ENCODE measurements at places on chromosomes 1 and 21.
A peak's percentile ranks its signal among the peaks of the same experiment; 100 is the strongest.

- DNase-seq, result peak; percentile 88
These were observed 15.2 kb upstream of the GPR153 start for GRCh38 chr1:6275826-6276782.

DNA sequence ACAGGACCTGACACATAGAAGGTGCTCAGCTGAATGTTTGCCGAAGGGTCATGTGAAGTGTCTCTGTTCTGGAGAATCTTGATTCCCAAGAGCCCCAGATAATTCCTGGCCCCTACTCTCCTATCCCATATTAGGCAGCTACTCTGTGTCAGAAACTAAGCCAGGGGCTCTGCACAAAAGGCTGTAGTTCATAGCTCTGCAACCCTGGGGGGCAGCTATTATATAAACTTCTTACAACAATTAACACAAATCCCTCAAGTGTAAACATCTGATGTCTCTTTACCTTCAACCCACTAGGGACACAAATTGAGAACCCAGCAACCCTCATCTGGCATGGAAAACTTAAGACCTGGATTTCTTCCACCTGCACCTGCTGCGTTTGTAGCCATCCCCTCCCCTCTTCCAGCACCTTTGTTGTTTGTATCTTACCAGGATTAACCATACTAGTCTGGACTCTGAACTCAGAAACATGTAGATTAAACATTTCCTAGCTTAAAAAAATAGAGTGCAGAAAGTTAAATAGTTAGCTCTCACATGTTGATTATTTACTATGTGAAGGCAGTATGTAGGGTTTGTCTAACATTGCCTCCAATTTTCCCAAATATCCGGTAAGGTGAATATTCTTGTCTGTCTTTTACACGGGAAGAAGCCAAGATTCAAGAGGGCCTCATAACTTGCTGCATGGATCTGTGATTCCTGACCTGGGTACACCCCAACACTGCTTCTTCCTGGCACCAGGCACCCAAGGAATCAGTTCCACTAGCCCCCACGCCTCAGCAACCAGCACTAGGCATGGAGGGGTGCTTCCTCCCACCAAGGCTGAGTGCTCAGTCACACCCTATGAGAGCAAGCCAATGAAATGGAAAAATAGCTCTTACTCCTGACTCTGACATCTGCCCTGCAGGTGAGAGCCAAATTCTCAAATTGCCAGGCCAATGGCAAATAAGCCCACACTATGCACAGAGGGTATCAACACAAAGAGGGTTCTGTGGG is 220.7 kb upstream of the HOOK1 start:
- DNase-seq, result no peak

DNA sequence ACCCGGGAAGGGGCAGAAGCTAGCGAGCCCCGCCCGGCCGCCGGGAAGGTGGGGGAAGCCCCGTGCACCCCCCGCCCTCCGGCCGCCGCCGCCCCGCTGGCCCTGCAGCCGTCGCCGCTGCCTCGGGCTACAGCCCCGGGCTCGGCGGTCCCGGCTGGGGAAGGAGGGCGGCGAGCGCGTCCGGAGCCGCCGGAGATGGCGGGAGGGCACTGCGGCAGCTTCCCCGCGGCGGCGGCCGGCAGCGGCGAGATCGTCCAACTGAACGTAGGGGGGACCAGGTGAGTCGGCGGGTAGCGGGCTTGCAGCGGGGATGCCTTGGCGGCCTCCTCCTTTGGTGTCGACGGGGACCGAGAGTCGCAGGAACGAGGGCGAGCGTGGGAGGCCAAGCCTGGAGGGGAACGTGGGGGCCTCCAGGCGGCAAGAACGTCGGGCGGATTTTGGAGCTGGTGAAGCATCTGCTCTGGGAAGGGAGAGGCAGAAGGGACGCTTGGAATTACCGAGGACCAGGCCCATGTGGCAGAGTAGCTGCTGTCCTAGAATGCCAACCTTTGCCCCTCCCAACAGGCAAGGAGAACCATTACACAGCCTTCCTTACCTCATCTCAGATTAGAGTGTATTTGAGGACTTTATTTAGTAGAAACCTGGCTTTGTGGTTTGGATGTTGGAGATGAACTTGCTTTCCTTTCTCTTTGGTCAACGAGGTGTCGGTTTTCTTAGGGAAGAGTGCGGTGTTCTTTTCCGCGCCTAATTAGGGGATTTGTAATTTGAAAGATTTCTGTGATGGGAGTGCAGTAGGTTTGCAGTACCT is 591 bp downstream of the KCTD3 start:
- peak; percentile 68 for DNase-seq

DNA sequence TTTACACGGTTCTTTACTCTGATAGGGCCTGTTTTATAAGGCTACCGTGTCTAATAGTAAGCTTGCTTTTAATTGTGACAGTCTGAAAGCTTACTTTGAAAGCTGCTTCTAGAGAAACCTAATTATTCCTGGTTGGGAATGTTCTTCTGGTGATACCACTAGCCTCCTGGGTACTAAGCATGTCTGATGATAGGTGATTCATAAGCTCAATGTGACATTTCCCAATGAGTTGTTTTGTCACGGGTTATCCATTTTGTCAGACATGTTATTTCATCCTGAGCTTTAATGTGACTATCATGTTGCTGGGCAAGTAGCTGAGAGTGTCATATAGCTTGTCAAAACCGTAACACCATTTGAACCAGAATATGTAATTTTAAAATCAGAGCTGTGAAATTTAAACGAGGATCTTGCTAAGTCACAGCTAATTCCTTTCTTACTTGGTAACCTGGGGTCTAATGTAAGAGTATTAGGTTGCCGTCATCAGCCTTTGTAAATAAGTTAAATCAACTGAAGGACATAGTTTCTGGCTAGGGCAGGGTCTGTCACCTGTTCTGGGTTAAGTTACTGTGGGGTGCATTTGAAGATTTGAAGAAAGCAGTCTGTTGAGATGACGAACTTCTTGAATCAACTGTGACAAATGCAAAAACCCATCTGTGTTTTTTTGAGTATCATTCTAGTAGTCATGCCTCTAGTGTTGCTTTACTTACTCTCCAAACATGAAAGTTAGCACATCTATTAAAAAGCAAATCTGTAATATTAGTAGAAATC is 529.2 kb downstream of the USP25 start:
- no peak for DNase-seq

GRCh38 chr1:246384616-246385015 is 122.5 kb downstream of the SMYD3 start:
- DNase-seq, result no peak

DNA sequence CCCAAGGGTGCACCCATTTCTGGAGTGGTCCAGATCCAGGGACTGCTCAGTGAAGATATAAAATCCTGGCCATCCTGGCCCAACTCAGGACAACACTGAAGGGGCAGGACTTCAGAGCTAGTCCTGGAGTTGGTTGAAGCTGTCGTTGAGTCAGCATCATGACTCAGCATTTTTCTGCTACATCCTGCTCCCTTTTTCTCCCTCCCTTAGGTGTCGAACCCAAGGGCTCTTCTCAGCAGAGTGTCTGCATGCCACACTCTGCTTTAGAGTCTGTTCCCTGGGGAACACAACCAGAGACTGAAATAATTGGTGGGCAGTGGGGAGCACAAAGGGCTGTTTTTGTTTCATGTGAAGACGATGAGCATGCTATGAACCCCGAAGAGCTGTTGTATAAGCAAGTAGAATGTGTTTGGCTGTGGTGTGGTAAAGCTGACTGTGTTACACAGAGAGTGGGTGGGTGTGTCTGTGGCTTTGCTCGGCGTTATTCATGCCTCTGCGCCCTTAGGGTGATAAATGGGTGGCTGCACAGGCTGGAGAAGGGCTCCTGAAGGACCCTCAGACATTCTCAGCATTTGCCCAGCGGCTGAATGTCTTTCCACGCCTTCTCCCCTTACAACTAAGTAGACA is 167.2 kb downstream of the CYYR1 start:
- no peak for DNase-seq

DNA sequence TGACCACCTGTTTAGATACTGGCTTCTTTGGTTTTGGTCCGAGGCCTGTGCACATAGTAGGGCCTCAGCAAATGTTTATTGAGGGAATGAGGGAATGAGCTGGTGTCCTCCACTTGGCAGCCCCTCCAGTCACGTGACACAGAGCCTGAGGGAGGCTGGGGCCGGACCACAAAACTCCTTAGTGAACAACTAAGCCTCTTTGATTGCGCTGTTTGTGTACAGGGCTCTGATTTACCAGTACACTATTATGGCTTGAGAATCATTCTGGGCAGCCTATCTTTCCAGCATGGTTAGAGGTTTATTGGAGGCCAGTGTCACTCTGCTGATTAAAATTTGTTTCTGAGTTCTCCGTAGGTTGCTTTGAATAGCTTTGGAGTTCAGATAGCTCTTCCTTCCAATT is 10.2 kb upstream of the LRRN2 start:
- DNase-seq, result no peak

DNA sequence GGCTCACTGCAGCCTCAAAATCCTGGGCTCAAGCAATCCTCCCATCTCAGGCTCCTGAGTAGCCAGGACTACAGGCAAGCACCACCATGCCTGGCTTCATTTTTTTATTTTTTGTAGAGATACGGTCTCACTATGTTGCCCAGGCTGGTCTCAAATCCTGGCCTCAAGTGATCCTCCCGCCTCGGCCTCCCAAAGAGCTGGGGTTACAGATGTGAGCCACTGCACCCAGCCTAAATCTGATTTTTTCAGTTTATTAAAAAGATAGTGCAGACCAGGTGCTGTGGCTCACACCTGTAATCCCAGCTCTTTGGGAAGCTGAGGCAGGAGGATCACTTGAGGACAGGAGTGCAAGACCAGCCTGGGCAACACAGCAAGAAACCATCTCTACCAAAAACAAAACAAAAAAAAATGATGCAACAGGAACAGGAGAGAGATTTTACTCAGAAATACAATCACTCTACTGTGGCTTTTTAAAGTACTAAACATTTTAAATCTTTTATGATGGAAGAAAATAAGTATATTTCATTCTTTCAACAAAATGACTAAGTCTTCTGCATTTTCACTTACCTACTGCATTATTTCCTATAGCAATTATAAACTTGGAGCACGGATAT is 1.9 kb downstream of the PSMG1 start:
- DNase-seq, result no peak

- no peak for DNase-seq
These were observed 50.8 kb downstream of the ACBD3 start for GRCh38 chr1:226135709-226136108.
